ENCODE measurements at places on chromosomes 2 and 18.

DNA sequence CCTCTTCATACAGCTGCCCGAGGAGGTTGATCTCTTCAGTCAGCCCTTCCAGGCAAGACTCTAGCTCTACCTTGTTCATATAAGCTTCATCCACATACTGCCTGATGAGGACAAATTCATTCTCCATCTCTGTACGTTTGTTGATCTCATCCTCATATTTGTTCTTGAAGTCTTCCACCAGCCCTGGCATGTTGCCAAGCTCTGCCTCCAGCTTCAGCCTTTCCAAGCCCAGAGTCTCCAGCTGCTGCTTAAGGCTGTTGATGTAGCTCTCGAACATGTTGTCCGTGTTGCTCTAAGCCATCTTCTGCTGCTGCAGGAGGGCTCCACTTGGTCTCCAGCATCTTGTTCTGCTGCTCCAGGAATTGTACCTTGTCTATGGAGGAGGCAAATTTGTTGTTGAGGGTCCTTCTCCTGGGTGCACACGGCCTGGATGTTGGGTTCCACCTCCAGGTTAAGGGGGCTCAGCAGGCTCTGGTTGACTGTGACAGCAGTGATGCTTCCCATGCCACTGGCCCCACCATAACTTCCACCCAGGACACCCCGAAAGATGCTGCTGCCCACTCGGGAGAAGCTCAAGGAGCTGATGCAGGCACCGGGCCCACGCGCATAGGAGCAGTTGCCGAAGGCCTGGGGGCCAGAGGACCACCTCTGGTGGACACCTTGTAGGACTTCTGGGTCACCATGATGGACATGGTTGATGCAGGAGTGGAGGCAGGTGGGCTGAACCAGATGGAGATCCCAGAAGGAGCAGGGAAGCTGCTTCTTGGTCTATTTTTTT is 30.3 kb downstream of the ICA1L start:
- DNase-seq, result no peak

DNA sequence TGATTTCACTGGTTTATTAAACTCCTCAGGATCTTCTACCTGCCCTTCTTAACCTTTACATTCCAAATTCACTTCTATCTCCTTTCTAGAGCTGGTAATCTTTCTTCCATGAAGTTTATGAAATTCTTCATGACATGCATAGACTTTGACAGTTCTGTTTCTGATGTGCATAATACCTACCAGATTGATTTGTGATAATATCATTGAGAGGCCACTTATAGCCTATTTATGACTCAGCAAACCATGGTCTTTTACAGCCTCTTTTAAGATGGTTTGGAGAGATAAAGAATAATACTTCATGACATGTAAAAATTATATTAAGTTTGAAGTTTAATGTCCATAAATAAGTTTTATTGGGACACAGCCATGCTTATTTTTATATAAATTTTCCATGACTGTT is 14.0 kb downstream of the SCN2A start:
- DNase-seq, result no peak

GRCh38 chr2:98685930-98686887 is 44.7 kb downstream of the MGAT4A start:
- DNase-seq, result no peak

DNA sequence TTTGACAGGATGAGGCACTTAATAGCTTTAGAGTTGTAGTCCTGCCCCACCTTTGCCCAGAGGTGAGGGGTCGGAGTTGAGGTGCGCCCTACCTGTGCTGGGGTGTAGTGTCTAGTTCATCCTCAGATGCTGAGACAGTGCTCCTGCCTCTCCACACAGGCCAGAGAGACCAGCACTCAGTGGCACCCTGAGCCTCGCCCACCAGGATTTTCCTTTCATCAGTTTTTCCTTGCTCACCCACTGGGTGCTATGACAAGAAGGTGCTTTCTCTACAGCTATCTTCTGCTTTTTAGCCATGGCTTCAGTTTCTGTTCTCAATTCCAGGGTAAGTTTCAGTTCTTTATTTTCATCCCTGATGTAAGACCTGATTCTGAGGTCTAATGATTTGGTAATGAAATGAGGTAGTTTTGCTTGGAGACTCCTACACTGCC is 16.8 kb upstream of the TMEM131 start:
- no peak for DNase-seq

DNA sequence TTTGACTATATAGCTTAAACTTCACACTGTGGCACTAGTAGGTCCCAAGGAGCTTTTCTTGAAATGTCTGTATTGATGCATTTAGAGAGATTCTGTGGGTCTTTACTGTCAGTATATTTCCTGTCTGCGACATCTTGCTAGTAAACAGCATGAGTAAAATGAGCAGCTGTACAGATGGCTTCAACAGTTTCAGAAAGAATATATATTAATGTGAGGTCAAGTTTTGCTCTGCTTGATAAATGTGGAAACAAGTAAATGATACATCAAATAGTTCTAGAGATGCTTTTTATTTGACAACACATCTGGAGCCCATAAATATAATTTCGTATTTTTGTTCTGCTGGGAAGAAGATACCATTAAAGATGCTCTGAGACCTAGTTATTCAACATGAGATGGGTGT is 310.9 kb upstream of the COL3A1 start:
- no peak for DNase-seq

DNA sequence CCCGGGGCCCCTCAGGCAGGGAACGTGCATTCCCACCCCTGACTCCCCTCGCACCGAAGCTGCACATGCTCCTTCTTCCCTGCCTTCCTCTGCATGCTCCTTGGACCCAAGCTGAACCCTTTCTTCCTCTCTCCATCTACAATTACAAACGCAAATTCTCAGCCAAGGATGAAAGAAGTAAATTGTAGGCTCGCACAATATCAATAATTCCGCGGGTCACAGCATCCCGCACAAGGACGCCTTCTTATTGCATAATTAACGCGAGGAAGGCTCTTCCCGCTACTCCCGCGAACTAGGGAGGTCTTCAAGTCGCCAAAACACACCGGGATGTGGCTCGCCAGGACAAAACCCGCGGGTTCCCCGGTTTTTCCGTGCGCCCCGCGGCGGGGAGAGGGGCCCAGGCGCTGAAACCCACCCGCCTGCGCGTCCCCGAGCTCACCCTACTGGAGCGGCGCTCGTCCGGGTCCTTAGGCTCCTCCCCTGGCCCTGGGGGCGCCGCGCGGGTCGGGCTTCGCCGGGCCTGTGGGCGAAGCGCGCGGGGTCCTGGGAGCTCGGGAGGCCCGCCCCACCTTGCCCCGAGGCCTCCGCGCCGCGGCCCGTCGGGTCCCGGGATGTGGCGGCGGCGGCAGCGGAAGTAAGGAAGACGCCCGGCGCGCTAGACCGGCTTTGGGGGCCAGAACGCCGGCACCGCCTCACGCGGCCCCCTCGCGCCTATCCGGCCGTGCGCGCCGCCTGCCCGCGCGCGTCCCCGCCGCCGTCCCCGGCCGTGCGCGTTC is at the start of gene CHST10:
Gene CHST10 (minus strand): TSS at position 734 of the 776 bp plus-strand sequence. CDS start 10,993 bp downstream, outside the sequence.
- peak; percentile 40 for DNase-seq

GRCh38 chr18:58394046-58394445 is 234.8 kb downstream of the ALPK2 start:
- no peak for DNase-seq

GRCh38 chr2:122236152-122236874 is 480.9 kb downstream of the TSN start:
- DNase-seq, result no peak

DNA sequence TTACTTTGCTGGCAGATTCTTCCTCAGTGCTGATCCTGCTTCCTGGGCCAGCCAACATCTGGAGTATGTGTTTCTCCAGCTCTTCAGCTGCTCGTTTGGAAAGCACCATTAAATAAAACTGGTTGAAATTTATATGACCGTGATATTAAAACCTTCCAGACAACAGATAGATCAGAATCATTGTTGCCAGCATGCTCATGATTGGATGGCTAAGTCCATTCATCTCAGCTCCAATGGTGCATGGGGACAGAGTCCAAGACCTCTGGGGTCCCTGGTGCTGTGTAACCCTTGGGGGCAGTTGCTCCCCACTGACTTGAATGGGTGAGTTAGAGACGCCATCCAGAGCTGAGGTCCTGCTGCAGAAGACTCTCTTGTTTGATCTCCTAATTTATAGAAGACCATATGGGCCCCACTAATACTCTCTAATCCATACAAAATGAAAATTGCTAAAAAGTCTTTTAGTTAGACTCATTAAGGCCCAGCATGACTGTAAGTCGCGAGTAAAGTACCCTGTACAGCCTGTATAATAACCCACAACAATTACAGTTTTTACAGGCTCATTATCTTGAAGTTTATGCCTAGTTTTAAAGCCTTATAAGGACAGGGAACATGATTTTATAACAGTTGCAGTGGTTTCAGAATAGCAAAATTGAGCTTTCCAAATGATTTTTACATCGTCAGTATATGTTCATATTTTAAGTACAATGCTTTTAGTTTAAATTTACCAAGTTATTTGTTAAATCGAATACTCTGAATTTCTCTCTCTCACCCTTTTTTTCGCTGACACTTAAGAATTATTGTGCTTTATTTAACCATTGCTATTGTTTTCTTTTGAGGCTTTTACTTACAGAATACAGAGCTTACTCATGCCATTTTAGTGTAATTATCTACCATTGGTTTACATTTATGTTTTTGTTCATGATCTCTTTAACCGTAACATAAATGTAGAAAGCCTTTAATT is 60.0 kb downstream of the CABLES1 start:
- no peak for DNase-seq

DNA sequence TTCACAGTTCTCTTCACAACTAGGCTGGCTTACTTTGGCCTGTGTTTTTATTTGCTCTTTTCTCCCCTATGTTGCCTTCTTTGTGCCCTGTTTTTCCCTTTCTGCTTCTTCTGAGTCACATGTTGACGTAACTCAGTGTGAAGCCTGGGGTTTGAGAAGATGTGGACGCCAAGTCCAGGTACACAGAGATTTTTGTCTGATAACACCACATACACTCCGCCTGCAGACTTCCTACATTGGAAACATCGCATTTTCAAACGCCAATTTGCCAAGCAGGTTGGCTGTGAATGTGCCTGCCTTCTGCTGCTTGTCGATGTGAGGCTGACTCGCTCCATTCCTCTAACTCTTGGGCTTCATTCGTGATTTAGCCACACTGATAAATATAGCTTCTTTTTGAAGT is 62.6 kb upstream of the FN1 start:
- no peak for DNase-seq

DNA sequence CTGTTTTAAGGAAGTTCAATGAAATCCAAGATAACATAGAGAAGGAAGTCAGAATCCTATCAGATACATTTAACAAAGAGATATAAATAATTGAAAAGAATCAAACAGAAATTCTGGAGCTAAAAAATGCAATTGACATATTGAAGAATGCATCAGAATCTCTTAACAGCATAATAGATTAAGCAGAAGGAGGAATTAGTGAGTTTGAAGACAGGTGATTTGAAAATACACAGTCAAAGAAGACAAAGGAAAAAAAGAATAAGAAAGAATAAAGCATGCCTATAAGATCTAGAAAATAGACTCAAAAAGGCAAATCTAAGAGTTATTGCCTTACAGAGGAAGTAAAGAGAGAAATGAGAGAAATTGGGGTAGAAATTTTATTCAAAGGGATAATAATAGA is 204.1 kb downstream of the SS18 start:
- no peak for DNase-seq

DNA sequence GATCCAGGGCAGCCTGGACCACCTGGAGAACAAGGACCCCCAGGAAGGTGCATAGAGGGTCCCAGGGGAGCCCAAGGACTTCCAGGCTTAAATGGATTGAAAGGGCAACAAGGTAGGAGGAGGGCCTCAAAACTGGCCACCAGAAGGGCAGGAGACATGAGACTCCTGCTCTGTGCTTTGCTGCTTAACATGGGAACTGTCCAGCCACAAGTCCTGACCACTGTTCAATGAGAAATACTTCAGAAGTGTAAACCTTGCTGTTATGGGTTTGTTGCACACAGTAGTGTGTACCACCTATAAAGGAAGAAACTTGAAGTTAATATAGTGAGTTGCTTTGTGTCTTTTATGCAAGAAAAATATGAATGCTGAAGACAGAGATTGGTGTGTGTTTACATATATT is 44.2 kb upstream of the MFF start:
- no peak for DNase-seq

GRCh38 chr2:59277671-59278070 is 1036.5 kb upstream of the FANCL start:
- no peak for DNase-seq

DNA sequence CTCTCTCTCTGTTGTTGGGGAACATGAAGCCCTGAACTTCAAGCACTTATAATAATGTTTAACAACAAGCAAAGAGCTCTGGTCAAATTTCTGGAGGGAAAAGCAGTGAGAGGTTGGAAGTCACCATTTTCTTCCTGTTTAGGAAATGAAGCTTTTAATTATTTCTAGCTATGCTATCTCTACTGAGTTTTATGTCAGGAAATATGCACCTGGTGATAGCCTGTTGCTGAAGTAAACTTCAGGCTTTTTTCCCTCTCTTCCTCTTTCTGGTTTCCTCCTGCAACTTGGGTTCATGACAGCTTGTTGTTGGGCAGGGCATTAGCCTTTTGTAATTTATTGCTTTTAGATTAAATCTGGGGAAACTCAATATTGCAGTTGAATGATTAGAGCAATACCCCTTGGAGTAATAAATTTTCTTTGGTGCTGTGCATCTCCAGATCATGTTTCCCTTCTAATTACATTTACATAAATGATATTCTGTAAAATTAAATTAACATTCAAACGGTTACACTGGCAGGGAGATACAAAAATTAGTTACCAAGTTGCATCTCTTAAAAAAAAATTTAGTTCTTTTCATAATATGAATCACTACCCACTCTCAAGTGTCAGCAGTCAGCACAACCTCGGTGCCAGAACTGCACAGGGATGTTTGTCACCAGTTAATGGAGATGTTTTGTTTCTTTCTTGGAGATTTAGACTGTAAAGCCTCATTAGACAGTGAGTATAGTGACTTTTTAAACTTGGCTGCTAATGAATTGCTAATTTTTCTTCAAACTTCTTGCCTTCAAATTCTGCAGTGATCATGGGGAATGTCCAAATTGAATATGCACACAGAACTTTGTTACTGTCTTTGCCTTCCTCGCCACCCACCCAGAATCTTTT is 466.6 kb upstream of the ETAA1 start:
- no peak for DNase-seq

GRCh38 chr2:3297523-3297922 is 80.1 kb downstream of the EIPR1 start:
- DNase-seq, result no peak

- no peak for DNase-seq
These were observed 42.2 kb downstream of the MERTK start for GRCh38 chr2:111940333-111941196.
